ENCODE measurements at places on chromosomes 7 and 10. TPM values are rescaled to one million over a fixed set of nuclear protein-coding genes. Genes with fewer than 3 reads are reported as not detected.

ANK3 gene
- 0.47 TPM for total RNA-seq

TMEM213 gene
- total RNA-seq, result not detected

EPDR1 gene
- 70.4 TPM for total RNA-seq

FEZF1 gene
- not detected for total RNA-seq

PPP1R3C gene
- 14.2 TPM for total RNA-seq

USP54 gene
- total RNA-seq, result 12.2 TPM

NEURL1 gene
- total RNA-seq, result 0.21 TPM

EVX1 gene
- 0.07 TPM for total RNA-seq

SLC16A12 gene
- 0.03 TPM for total RNA-seq

SFRP5 gene
- total RNA-seq, result 1.7 TPM

HMX3 gene
- not detected for total RNA-seq

TRIM73 gene
- 2.0 TPM for total RNA-seq

HTR5A gene
- total RNA-seq, result not detected
